ENCODE measurements at places on chromosomes 12 and 14. TPM values are rescaled to one million over a fixed set of nuclear protein-coding genes. Genes with fewer than 3 reads are reported as not detected.

- H3K27me3 ChIP-seq = no peaks in the 10 kb centered on the region
- H3K36me3 ChIP-seq = no peaks in the 10 kb centered on the region
- no peak overlapping the region for H3K27ac ChIP-seq
Observed at GRCh38 chr12:22412581-22412980, 78.1 kb upstream of the ST8SIA1 start.

DNA sequence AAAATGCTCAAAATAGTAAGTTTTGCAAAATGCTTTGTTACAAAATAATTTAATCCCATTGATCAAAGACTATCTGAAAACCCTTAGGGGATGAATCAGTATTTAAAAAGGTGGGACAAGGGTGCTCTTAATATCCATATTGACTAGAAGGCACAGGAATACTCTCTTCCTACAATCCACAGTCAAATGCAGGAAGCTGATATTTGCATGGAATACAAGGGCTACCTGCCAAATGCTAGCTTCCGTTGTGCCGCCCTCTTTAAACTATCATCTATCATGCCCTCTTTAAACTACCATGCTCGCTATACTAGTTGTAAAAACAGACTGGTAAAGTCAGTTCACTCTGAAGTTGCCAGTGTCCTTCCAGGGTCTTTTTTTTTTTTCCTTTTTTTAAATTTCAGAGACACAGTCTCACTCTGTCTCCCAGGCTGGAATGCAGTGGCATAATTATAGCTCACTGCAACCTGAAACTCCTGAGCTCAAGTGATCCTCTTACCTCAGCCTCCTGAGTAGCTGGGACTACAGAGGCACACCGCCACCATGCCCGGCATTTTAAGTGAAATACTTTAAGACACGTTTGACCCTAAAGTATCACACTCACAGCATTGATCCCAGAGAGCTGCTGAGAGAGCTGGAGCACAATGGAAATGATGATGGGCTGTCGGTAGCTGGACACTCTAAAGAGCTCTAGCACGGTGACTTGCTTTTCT lies 6.7 kb downstream of the SLC2A3 start:
- H3K36me3 ChIP-seq = peaks cover 55% of the 10 kb centered on the region
- no peak overlapping the region for H3K27ac ChIP-seq
- DNase-seq = no peak
- peaks cover 4% of the 10 kb centered on the region for H3K4me1 ChIP-seq

HOXC12 gene
- not detected for total RNA-seq

RNASE7 gene
- total RNA-seq = not detected

SYNE3 gene
- total RNA-seq = 84.1 TPM

Measured in ascending aorta (tissue), 2 donors.